ENCODE measurements at places on chromosomes 2 and 18.
A peak's percentile ranks its signal among the peaks of the same experiment; 100 is the strongest.

DNA sequence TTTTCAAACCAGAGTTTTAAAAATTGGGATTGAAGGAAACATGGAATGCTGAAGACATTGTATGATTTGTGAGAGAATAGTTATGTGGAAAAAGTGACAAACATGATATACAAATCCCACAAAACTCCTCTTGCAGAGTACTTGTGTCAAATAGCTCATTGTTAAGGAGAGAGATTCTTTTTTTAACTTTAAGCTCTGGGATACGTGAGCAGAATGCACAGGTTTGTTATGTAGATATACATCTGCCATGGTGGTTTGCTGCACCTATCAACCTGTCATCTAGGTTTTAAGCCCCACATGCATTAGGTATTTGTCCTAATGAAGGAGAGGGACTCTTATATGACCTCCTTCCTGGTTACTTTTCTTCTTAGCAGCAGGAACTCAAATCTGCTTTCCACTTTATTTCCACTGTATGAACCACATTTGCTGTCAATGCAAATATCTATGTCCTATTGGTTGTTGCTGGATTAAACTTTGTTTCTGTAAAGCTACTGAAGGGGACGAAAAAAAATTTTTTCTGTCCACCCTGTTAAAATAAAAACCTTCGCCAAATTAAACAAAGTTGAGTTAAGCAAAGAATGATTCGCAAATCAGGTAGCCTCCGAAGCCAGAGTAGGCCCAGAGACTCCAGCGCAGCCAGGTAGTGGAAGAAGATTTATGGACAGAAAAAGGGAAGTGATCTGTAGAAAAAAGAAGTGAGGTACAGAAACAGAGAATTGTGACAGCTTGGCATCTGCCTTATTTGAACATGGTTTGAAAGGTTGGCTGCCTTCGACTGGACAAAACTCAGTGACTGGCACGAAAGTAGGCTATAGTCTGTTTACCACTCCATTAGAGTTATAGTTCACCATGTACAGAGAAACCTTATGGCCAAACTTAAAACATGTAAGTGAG lies 430.1 kb upstream of the CHST9 start:
- no peak for DNase-seq

DNA sequence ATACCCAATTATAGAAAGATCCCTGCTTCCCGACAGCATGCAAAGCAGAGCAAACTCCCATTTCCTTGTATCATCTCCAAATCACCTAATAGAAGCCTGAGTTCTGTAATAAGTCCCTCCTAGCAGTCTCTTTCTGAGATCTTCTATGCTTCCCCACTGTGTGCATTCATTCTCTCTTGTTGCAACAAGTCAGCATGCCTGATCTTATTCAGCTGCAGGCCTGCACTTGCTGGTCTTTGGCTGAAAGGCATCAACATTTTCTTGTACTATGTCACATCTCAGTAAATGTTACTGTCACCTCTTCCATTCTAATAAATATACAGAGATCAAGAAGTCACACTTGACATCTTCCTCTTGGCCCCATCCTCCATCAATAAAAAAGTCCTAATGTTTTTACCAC lies 449.9 kb upstream of the MEX3C start:
- DNase-seq = no peak

DNA sequence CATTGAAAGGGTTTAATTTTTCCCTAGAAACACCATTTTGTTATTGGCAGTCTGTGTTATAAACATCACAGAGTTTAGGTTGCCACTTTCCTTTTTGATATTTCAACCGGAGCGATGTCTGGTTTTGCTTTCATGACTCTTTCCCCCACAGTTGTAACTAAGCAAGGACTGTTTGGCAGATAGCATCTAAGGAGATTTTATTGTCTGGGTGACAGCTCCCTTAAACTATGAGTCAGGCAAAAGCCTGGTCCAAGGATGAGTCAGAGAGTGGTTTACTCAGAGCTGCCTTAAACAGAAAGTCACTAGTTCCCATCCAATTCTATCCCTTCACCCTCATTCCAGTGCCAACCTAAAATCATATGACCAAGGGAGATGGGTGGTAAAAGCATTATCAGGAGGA lies 341.6 kb upstream of the VWC2L start:
- no peak for DNase-seq

DNA sequence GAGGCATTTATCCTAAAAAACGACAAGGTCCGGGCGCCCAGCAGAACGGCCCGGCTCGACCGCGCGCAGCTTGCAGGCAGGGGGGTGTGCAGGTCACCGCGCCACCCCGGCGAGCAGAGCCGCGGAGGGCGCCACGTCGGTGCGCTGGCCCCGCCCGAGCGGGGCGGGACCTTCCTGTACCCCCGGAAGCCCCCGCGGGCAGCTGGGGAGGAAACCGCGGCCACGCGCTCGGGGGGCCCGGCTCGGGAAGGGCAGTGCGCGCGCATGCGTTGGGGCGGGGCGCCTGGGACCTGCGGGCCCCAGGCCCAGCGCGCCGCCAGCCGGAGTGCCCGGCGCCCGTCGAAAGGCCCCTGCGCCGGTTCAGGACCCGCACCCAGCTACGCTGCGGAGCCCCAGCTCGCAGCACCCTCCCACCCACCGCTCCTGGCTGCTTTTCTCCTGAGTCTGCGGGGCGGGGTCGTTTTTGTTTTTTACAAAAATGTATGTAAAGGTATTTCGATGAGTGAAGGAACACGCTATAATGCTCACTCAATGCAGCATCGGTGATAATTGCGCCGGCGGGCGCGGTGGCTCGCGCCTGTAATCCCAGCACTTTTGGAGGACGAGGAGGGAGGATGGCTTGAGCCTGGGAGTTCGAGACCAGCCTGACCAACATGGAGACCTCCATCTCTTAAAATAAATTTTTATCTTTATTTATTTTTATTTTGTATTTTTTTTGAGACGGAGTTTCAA lies 47.7 kb upstream of the POMC start:
- peak; percentile 72 for DNase-seq

DNA sequence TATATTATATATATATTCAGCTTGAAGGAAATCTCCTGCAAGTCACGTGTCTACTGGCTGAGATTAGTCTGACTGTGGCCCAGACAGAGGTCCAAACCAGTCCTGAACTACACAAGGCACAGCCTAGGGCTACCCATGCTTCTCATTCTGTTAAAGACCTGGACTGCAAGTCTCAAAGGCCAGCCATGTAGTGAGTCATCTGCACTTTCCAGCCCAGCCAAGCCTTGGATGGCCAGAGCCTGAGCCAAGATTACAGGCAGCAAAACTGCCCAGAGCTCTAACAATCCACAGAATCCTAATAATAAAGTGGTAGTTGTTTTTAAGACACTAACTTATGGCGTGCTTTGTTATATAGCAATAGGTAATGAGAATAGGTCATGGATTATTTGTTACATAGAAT lies 259.6 kb downstream of the SS18 start:
- no peak for DNase-seq

GRCh38 chr2:137888845-137889244 lies 75.4 kb upstream of the HNMT start:
- DNase-seq = no peak

DNA sequence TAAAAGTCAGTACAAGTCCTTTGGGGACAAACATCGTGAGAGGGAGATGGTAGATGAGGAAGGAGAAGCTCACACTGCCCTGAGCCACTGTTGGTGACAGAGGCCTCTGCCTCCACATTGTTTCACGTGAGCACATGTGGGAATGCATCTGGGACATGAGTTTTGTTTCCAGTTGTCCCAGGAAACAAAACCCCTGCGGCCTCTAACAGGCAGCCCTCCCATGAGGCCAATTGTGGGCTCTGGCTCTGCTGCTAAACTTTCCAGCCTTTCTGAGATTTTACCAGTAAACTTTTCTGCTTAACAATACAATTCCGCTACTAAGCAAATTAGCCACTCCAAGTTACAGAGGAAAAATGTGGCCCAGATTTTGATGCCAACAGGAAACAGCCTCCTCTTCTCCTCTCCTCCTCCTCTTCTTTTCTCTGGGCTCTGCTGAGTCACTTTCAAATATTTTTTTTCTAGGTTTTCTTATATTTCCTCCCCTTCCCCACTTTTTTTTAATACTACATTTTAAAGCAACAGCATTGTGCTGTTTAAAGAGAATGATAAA lies 23.4 kb upstream of the LRRC30 start:
- DNase-seq = no peak

- no peak for DNase-seq
Observed at GRCh38 chr2:98308068-98308467, 38.2 kb upstream of the CNGA3 start.

- DNase-seq = no peak
Observed at GRCh38 chr2:235378944-235379343, 114.9 kb upstream of the AGAP1 start.

GRCh38 chr2:6934758-6935651 lies 17.8 kb downstream of the RNF144A start:
- DNase-seq = no peak

GRCh38 chr2:11187083-11187619 lies 31.9 kb downstream of the SLC66A3 start:
- no peak for DNase-seq

DNA sequence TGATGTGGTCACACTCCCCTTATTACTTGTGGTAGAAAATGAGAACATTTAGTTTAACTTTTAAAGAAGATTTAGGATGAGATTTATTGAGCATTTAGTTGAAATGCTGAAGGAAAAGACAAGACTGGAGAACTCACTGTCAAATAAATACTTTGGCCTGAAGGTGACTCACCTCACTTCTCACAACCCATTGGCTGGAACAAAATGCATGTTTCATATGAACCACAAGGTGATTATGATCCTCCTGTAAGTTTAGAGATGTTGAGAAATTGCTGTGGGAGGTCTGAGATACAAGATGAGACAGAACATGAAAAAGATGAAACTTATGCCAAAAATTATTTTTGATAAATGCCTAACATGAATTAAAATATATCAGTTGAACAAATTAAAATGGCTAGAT lies 1004.5 kb downstream of the SOCS6 start:
- DNase-seq = no peak

All from stimulated activated CD4-positive, alpha-beta T cell treated with anti-CD3 and anti-CD28 coated beads, Interleukin-12 subunit alpha, Interleukin-12 subunit beta, amount 100 ng/mL, for 24 hours (primary cell).